Right renal pelvis (tissue), 4 donors: ENCODE measurements at places on chromosomes 6 and 20. TPM values are rescaled to one million over a fixed set of nuclear protein-coding genes. Genes with fewer than 3 reads are reported as not detected.

DNA sequence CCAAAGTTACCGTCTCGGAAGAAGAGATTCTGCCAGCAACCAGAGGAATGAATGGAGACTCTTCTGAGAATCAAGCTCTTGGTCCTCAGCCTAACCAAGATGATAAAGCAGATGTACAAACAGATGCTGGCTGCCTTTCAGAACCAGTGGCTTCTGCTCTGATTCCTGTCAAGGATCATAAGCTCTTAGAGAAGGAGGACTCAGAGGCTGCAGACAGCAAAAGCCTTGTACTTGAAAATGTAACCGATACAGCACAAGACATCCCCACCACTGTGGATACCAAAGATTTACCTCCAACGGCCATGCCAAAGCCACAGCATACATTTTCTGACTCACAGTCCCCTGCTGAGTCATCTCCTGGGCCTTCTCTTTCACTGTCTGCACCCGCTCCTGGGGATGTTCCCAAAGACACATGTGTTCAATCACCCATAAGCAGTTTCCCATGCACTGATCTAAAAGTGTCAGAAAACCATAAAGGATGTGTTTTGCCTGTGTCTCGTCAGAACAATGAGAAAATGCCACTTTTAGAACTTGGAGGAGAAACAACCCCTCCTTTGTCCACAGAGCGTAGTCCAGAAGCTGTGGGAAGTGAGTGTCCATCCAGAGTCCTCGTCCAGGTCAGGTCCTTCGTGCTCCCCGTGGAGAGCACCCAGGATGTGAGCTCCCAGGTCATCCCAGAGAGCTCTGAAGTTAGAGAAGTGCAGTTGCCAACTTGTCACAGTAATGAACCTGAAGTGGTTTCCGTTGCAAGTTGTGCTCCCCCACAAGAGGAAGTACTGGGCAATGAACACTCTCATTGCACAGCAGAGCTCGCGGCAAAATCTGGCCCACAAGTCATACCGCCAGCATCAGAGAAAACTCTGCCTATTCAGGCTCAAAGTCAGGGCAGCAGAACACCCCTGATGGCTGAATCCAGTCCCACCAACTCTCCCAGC lies 109.6 kb downstream of the RTN4IP1 start:
- DNase-seq = no peak

The RIMS1 gene
- 2.0 TPM for polyA plus RNA-seq

- no peak for DNase-seq
Measured at GRCh38 chr6:4459032-4459431, 317.2 kb upstream of the CDYL start.

The LINC00237 gene
- not detected for polyA plus RNA-seq

GRCh38 chr6:150491131-150491810 lies 108.4 kb upstream of the PLEKHG1 start:
- DNase-seq = no peak

DNA sequence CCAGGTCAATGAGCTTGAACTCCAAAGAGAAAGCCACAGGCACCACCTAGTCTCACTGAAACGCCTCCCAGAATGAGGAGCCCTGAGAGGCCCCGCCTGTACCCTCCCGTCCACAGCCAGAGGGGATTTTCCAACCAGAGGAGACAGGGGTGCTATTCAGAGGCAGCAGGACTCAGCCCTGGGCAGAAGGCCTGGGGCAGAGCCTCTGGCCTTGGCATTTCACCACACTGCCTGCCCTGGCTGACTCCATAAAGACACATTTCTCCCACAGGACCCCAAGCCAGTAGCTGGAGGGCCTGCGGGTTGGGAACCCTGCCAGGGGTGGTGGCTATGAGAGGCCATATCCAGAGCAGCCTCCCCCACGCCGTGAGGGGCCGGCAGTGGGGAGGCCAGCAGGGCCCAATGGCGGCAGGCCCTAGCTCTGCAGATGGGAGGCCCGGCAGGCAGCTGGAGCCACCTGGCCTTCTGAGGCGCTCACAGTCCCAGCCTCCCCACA lies 159.3 kb downstream of the PREX1 start:
- peak; percentile 55 for DNase-seq
